Activated CD4-positive, alpha-beta T cell treated with anti-CD3 and anti-CD28 coated beads, Interleukin-2, amount 10 ng/mL, durations not matched to agents 24 days and 14 days (primary cell): ENCODE measurements at places on chromosomes 12 and 14. TPM values are rescaled to one million over a fixed set of nuclear protein-coding genes. Genes with fewer than 3 reads are reported as not detected.

DNA sequence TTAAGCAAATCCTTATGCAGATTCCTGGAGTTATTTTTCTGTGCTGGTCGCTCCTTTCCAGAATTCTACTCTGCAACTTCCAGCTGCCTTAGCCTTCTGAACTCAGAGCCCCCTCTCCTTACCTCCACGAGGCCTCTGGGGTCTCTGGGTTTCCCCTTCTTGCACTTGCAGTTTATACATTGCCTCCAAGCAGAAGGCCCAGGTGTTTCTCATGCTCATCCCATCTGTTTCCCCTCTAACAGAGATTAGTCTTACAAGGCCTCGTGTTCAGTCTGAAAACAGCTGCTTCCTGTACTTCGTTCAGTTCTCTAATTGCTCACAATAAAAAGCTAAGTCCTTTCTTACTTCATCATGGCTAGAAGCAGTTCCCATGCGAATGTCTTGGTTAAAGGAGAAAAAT lies 134.4 kb upstream of the FGD4 start:
- no peaks in the 10 kb centered on the region for H3K4me1 ChIP-seq
- H3K36me3 ChIP-seq = peaks cover 2% of the 10 kb centered on the region
- no peaks in the 10 kb centered on the region for H3K27me3 ChIP-seq
- DNase-seq = no peak
- H3K27ac ChIP-seq = no peak overlapping the region

DNA sequence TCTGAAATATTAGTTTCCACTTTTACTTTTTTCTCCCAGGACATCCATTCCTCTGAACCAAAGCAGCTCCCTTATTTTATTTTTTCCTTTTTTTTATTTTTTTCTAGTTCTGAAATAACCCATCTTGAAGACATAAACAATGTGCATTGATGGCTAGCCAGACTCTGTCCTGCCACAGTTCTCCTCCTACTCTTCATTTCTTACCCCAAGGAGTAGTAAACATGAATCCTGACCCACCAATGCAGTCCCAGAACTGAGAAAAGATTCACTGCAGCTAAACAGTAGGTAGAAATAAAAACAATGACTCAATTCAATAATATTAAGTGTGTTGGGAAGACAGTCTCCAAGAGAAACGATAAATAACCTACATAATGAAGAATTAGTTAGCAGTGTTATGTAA lies 65.7 kb upstream of the NOVA1 start:
- no peak overlapping the region for H3K4me3 ChIP-seq
- H3K27me3 ChIP-seq = no peaks in the 10 kb centered on the region
- H3K27ac ChIP-seq = no peak overlapping the region
- no peaks in the 10 kb centered on the region for H3K36me3 ChIP-seq
- DNase-seq = no peak
- no peaks in the 10 kb centered on the region for H3K4me1 ChIP-seq

DNA sequence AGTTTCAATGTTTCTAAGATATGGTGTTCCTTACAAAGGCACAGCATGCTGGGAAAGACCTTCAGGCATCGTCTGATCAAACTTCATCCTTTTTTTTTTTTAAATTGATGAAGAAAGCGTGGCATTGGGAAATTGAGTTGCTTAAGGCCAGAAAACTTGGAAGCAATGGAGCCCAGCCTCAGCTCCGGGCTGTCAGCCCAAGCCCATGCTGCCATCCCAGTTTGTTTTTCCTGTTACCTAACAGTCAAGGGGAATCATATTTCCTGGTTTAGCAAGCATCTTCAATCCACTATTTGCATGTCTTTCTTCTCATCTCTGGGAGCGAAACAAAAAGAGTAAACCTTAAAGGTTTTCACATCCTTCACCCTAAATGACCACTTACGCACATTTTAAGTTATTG lies 200.2 kb downstream of the CHST11 start:
- H3K4me1 ChIP-seq = peaks cover 29% of the 10 kb centered on the region
- no peak overlapping the region for H3K4me3 ChIP-seq
- H3K36me3 ChIP-seq = peaks cover 22% of the 10 kb centered on the region

DNA sequence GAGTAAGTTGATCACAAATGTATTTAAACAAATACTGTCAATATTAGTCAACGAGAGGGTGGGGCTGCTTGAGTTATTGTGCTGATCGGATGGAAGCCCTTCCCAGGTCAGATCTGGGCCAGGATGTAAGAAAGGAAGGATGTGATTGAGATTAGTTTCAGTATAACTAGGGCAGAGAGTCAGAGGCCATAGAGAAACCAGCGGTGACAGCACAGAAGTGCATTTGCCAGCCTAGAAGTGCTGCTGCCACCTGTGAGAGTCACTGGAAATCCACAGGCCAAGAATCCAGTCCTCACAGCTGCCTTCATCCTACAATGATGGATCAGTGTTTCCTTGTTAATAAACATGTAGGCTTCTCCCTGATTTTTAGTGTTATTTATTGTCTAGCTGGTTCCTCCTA lies 9.8 kb upstream of the FERMT2 start:
- H3K27me3 ChIP-seq = no peaks in the 10 kb centered on the region
- H3K36me3 ChIP-seq = no peaks in the 10 kb centered on the region
- H3K4me3 ChIP-seq = no peak overlapping the region
- no peak for DNase-seq
- H3K4me1 ChIP-seq = peaks cover 2% of the 10 kb centered on the region

- H3K4me1 ChIP-seq = peaks cover 6% of the 10 kb centered on the region
- no peak overlapping the region for H3K27ac ChIP-seq
- peaks cover 5% of the 10 kb centered on the region for H3K27me3 ChIP-seq
These were observed 9.8 kb downstream of the USP44 start for GRCh38 chr12:95541436-95541835.

- H3K36me3 ChIP-seq = no peaks in the 10 kb centered on the region
- no peak for DNase-seq
- no peaks in the 10 kb centered on the region for H3K4me1 ChIP-seq
- H3K4me3 ChIP-seq = no peak overlapping the region
- H3K27ac ChIP-seq = no peak overlapping the region
These were observed 1241.6 kb upstream of the USP15 start for GRCh38 chr12:61018571-61018970.

DNA sequence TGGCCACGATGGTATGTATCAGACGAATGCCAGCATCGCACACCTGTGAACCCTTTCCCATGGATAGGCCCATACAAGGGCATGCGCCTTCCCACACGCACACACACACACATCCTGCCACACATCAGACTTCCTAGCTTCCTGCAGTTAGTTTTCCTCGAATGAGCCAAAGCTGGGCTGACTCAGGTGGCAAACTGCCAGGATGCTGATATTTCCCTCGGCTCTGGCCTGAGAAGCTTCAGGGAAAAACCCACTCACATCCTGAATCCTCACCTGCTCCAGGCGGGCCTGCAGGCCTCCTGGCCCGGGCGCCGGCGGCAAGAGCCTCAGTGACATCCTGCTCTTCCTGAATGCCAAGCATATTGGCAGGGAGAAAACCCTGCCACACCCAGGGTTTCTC lies 22.4 kb downstream of the CALM1 start:
- H3K4me3 ChIP-seq = no peak overlapping the region
- no peak for DNase-seq
- H3K27me3 ChIP-seq = peaks cover 3% of the 10 kb centered on the region
- H3K36me3 ChIP-seq = no peaks in the 10 kb centered on the region
- no peak overlapping the region for H3K27ac ChIP-seq

GRCh38 chr14:95413289-95414215 lies 93.8 kb upstream of the CLMN start:
- H3K4me3 ChIP-seq = no peak overlapping the region
- DNase-seq = no peak
- no peaks in the 10 kb centered on the region for H3K4me1 ChIP-seq
- no peaks in the 10 kb centered on the region for H3K27me3 ChIP-seq

- peaks cover 4% of the 10 kb centered on the region for H3K4me1 ChIP-seq
- H3K4me3 ChIP-seq = no peak overlapping the region
- peaks cover 67% of the 10 kb centered on the region for H3K36me3 ChIP-seq
- H3K27me3 ChIP-seq = no peaks in the 10 kb centered on the region
- H3K27ac ChIP-seq = peak overlapping the region; percentile 51
These were observed 15.0 kb downstream of the POLE start for GRCh38 chr12:132672116-132672515.

DNA sequence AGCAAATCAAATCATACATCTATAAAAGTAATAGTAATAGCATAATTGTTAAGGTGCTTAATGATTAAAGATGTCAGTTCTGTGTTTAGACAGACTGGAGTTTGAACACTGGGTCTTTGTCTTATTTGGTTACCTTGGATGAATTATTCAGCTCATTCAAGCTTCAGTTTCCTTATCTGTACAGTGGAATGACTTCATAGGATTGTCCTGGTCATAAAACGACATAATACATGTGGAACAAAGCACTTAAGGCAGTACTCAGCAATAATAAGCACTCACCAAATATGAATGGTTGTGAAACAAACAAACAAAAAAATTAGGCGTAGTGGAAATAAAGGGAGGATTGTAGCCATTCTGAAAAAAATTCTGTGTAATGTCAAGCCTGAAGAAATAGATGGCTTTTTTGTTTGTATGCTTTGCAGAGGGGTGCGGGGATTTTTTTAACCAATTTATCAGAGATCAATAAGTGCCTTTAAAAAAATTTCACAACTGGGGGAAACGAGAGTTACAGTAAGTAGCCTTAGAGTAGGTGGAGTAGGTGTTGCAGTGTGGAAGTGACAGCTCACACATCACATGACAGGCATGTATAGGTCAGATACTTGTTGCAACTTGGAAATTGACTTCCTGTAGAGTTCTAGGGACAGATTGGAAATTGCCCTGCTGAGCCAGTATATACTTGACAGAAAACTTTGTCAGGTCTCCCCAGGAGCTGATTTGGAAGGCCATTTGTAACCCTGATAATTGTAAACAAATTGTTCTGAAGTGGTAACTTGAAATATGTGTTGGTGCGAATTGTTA lies 157.7 kb downstream of the SLC15A5 start:
- H3K27ac ChIP-seq = no peak overlapping the region
- no peak overlapping the region for H3K4me3 ChIP-seq
- no peaks in the 10 kb centered on the region for H3K36me3 ChIP-seq
- no peaks in the 10 kb centered on the region for H3K27me3 ChIP-seq
- no peaks in the 10 kb centered on the region for H3K4me1 ChIP-seq

- no peak overlapping the region for H3K4me3 ChIP-seq
- H3K27me3 ChIP-seq = peaks cover 2% of the 10 kb centered on the region
- no peak for DNase-seq
- H3K27ac ChIP-seq = no peak overlapping the region
These were observed 24.3 kb downstream of the MOAP1 start for GRCh38 chr14:93160353-93160801.

- H3K4me1 ChIP-seq = no peaks in the 10 kb centered on the region
- no peak overlapping the region for H3K27ac ChIP-seq
- peaks cover 34% of the 10 kb centered on the region for H3K27me3 ChIP-seq
- no peak overlapping the region for H3K4me3 ChIP-seq
These were observed 35.5 kb upstream of the RERG start for GRCh38 chr12:15256761-15257160.

DNA sequence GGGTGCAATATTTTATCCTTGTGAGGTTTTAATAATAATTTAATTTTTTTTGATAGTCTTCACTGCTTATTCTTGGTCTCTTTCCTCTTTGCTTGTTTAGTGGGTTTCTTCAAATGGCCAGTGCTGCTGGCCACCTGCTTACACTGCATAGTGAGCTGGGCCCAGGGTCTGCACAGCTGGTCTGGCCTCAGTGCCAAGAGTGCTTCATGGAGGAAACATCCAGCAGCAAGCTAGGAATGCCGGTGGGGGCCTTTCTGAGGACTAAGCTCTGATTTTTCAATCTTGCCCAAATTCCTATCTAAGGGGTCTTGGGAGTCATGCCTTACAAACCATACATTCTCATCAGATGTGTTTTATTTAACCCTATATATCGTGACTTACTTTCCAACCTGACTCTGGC lies 13.3 kb upstream of the BDKRB2 start:
- no peaks in the 10 kb centered on the region for H3K36me3 ChIP-seq
- peaks cover under 1% of the 10 kb centered on the region for H3K4me1 ChIP-seq
- peaks cover 7% of the 10 kb centered on the region for H3K27me3 ChIP-seq
- no peak for DNase-seq

GRCh38 chr14:30848449-30849240 lies 25.7 kb upstream of the COCH start:
- no peak for DNase-seq
- no peaks in the 10 kb centered on the region for H3K4me1 ChIP-seq
- peaks cover 27% of the 10 kb centered on the region for H3K27me3 ChIP-seq
- no peak overlapping the region for H3K4me3 ChIP-seq
- H3K27ac ChIP-seq = no peak overlapping the region
- no peaks in the 10 kb centered on the region for H3K36me3 ChIP-seq

DNA sequence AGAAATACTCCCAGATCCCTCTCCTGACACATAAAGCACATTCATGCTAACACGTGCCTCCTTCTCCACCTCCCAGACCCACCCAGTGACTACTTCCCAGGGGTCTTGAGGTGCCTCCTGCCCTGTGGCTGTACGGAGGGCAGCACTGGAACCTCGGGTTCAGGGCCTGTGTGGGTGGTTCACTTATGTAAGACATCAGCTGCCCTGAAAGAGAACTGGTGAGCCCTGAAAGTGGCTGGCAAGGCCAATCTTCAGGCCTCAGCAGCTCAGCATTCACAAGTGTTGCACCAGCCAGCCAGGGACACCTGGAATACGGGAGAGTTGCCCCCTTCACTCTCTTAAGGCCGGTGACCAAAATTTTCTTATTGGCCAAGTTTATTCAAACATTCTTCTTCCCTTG lies 38.9 kb upstream of the NTF3 start:
- no peak for DNase-seq
- H3K27ac ChIP-seq = no peak overlapping the region
- no peaks in the 10 kb centered on the region for H3K4me1 ChIP-seq
- no peaks in the 10 kb centered on the region for H3K36me3 ChIP-seq
- H3K4me3 ChIP-seq = no peak overlapping the region
- H3K27me3 ChIP-seq = peaks cover 11% of the 10 kb centered on the region

GRCh38 chr14:88204221-88204620 lies 118.8 kb downstream of the KCNK10 start:
- no peaks in the 10 kb centered on the region for H3K4me1 ChIP-seq
- no peak overlapping the region for H3K4me3 ChIP-seq
- no peak overlapping the region for H3K27ac ChIP-seq
- DNase-seq = no peak
- no peaks in the 10 kb centered on the region for H3K36me3 ChIP-seq

GRCh38 chr12:7089196-7089871 lies 2.9 kb downstream of the C1R start:
- H3K4me1 ChIP-seq = peaks cover 10% of the 10 kb centered on the region
- DNase-seq = no peak
- no peaks in the 10 kb centered on the region for H3K27me3 ChIP-seq
- H3K4me3 ChIP-seq = no peak overlapping the region
- no peak overlapping the region for H3K27ac ChIP-seq

TWF1 gene
- 27.0 and 28.3 TPM in 2 replicates for total RNA-seq

CLEC4D gene
- not detected in 2 replicates for total RNA-seq

TBC1D30 gene
- 0.95 and 1.7 TPM in 2 replicates for total RNA-seq

CEBPE gene
- 0.35 TPM in 1 of 2 replicates, not detected in the other for total RNA-seq

GLT8D2 gene
- total RNA-seq = 0.31 TPM in 1 of 2 replicates, not detected in the other

RAB15 gene
- 6.2 and 6.9 TPM in 2 replicates for total RNA-seq

ERP29 gene
- total RNA-seq = 56.6 and 60.9 TPM in 2 replicates

SERPINA12 gene
- not detected in 2 replicates for total RNA-seq
